ENCODE measurements at places on chromosomes 11 and 22. TPM values are rescaled to one million over a fixed set of nuclear protein-coding genes. Genes with fewer than 3 reads are reported as not detected.

DNA sequence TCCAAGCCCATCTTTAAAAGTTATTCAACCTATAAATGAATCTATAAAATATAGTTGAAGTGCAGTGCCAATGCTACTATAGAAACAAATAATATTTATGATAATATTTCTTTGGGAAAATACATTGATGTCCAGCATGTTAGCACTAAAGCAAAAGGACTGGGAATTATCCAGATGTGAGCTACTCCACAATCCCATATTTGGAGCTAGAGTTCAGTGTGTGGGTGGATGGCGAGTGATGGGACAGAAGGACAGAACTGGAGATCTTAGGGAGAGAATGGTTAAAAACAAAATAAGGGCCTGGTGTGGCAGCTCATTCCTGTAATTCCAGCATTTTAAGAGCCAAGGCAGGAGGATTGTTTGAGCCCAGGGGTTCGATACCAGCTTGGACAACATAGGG lies 216.8 kb downstream of the TMEM135 start:
- no peak for DNase-seq

GRCh38 chr11:69286374-69287371 lies 7.3 kb upstream of the MYEOV start:
- DNase-seq, result no peak

TIMM10 gene
- 91.7 TPM for polyA plus RNA-seq

DNA sequence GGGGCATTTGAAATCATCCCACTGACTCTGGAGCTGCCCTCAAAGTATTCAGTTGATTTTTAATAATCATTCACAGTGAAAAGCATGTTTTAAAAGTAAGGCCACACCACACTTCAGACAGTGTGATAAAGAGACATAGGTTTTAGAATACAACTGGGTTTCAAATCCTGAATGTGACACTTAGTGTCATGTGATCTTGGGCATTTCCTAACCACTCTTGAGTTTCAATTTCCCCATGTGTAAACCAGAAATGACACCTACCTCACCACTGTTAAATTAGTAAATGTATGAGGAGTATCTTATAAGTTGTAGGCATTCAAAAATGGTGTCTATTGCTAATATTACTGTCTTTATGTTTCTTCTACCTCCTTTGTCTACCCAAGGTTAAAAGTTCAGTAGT lies 5.4 kb downstream of the TMEM123 start:
- DNase-seq, result no peak

PVALB gene
- not detected for polyA plus RNA-seq

P2RY2 gene
- polyA plus RNA-seq, result 0.15 TPM

DNA sequence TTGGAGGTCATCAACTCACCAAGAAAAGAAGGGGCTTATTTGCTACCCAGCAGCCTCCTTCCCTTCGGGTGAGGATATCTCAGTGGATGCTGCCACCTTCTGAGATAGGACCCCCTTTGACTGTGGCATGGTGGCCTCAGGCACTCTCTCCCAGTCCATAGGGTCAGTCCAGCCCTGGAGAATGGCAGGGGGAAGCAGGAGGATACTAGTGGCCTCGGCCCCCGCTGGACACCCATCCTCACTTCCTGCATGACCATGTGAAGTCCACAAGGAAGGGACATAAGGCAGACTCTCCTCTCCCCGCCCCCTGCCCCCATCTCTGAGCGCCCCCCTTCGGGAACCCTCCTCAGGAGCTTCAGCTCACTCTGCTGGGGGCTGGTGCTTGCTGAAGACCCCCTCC lies 24.4 kb downstream of the TPBGL start:
- no peak for DNase-seq

C11orf97 gene
- not detected for polyA plus RNA-seq

Data from BJ (cell line).